Stimulated activated CD4-positive, alpha-beta T cell treated with anti-CD3 and anti-CD28 coated beads, Interleukin-12 subunit alpha, Interleukin-12 subunit beta, amount 100 ng/mL, for 48 hours (primary cell): ENCODE measurements at places on chromosomes 7 and 10.

GRCh38 chr10:93062514-93063143 lies 2.0 kb downstream of the CYP26C1 start:
- no peak for DNase-seq

DNA sequence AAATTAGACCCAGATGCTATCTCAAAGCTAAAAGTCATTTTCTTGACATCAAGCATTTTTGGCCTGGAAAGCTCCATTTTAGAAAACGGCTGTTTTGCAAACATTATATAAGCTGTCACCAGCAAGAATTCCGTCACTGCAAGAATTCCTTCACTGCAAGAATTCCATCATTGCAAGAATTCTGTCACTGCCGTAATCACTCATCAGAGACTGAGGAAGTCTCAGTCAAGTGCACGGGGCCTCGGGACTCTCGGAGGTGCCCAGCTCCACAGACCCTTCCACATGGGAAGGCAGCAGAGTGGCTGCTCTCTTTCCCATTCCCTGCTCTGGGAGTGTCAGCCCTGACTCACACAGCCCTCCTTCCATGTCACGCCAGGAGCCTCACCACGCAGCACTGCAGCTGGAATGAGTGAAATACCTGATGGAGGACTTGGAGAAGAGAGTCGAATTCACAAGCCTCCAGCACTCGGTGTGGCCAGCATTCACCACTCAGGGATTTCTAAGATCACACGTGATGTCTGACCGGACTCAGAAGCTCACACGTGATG lies 168.3 kb downstream of the PTPRN2 start:
- DNase-seq: no peak

DNA sequence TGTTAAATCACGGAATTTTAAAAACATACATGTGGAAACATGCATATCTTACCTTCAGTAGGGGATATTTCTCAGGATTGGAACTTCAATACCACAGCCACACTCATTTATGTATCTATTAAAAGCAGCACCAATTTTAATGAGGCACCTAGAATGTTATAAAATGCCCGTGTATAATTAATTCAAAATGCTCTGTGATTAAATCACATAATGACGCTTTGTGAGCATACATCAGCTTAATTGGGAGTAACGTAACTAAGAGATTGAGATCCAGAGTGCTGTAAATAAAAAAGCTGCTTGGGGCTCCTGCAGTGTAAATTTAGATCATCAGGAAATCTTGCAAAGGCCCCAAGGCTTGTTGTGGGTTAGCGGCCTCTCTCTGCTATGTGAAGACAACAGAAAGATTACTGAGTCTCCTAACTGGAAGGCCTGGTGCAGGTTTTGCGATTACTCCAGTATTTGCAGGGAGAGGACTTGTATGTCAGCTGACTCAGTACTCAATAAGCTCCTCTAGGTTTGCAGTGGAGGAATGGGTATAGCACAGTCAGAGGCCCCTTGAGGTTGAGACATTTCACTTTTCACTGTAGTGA lies 195.5 kb upstream of the PHYHIPL start:
- DNase-seq: no peak

DNA sequence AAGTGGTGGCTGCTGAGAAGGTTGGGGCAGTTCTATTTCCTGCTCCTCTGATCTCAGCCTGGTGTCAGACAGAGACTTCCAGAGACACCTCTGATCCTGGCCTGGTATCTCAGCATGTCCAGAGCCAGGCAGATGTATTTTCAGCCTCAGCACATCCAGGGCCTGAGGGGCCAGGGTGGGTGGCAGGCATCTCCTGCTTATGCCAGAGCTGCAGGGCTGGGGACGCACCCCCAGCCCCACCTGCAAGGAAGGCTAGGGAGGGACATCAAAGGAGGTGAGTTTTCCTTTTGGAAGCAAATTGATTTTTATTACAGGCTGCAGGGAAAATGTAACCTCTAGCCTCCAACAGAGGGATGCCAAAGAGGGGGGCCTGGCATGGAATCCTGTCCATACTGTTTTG lies 36.7 kb downstream of the CFAP46 start:
- no peak for DNase-seq

GRCh38 chr7:33411020-33411419 lies 281.7 kb downstream of the BBS9 start:
- DNase-seq: no peak

GRCh38 chr10:5544216-5544805 lies 19.6 kb downstream of the CALML3 start:
- DNase-seq: no peak

- DNase-seq: no peak
Measured at GRCh38 chr7:12633582-12633981, 53.9 kb upstream of the ARL4A start.

GRCh38 chr7:52992001-52992400 lies 43.4 kb upstream of the POM121L12 start:
- DNase-seq: no peak

- no peak for DNase-seq
Measured at GRCh38 chr10:29719281-29719675, 84.5 kb upstream of the SVIL start.

DNA sequence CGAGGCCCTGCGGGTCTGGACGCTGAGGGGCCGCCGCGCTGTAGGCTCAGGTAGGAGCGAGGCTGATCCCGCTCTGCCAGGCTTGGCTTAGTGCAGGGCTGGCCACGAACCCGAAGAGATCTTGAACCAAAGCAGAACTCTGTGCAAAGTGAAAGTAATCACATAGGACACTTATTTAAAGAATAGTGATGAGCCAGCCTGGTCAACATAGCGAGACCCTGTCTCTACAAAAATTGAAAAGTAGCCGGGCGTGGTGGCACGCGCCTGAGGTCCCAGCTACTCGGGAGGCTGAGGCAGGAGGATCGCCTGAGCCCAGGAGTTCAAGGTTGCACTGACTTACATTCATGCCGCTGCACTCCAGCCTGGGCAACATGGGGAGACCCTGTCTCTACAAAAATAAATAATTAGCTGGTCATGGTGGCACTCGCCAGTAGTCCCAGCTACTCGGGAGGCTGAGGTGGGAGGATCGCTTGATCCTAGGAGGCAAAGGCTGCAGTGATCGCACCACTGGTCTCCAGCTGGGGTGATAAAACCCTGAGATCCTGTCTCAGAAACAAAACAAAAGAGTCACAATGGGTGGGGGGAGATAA lies 541 bp downstream of the ZSCAN25 start:
- no peak for DNase-seq

DNA sequence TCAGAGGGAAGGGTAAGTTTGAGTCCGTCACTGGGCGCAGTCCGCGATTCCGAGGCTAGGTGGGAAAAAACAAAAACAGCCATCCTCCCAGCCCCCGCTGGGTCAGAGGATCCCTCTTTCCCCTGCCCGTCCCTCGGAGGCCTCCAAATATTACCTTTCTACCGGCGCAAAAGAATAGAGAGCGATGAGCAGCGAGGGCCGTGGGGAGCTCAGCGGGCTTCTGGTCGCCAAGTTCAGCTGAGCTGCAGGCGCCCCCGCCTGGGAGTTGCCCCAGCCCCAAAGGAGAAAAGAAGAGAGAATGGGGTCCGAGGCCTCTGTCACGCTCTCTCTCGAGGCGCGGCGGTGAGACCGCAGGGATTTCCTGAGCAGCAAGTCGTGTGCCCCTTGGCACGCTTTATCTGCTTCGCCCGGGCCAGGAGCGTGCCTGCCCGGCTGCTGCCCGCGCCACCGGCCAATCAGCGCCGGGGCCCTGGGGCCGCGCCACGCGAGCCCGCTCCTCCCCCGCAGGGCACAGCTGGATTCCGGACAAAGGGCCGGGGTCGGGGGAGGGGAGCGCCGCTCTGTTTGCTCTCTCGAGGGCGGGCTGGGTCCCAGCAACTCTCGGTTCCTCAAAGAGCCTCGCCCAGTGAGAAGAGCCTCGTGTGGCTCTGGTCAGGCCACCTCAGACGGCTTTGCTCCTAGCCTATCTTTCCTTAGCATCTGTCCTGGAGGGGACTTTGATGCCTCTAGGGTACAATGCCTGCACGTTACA lies at the start of gene NEUROG3:
Gene NEUROG3, minus strand, starts transcription at position 367 of the 751 bp plus-strand sequence. CDS start 379 bp downstream, outside the sequence.
- no peak for DNase-seq

- DNase-seq: no peak
Measured at GRCh38 chr7:142139597-142140400, 28.3 kb downstream of the MGAM2 start.

DNA sequence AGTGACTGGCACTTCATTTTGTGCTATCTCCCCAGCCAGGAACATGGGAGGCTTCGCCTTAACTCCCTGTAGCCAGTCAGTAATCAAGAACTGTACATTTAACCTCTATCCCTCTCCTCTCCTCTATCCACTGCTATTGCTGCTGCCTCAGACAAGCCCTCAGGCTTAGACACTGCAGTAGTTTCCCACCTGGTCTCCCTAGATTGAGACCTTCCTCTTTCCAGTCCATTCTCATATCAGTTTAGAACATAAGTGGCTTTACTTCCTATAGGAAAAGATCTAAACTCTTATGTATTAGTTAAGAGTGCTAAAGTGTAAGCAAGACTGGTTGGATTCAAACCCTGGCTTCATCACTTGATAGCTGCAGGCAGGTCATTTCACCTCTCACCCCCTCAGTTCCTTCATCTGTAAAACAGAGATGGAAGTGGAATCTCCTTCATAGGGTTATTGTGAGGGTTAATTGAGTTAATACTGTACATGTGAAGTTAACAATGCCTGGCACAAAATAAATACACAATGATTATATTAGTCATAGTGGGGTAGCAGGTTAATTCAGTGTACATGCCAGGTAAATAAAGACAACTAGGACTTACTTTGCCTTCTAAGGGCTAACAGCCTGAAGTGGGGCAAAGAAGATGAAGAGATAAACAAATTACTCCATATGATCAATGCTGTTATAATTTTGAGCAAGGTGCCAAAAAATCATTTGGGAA lies 76.1 kb downstream of the ZNF277 start:
- no peak for DNase-seq

DNA sequence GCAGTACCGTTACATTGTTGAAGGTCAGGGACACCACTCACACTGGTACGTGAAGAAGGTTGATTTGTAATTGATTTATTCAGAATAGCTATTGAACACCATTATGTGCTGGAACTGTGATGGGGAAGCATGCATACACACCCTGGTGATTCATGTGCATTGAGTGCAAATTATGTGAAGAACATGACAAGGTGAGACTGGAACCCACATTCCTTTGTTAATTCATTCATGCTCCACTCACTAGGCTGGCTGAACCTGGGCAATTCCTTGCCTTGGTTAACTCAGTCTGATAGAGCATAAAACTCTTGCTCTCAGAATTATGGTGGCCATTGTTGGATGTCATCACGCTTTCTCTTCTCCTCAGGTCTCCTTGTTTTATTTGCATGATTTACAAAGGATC lies 67.3 kb upstream of the TPK1 start:
- DNase-seq: no peak

GRCh38 chr7:148116829-148117403 lies 473.6 kb upstream of the C7orf33 start:
- no peak for DNase-seq

- peak; percentile 59 for DNase-seq
Measured at GRCh38 chr10:31759124-31759798, 169.4 kb downstream of the ARHGAP12 start.

DNA sequence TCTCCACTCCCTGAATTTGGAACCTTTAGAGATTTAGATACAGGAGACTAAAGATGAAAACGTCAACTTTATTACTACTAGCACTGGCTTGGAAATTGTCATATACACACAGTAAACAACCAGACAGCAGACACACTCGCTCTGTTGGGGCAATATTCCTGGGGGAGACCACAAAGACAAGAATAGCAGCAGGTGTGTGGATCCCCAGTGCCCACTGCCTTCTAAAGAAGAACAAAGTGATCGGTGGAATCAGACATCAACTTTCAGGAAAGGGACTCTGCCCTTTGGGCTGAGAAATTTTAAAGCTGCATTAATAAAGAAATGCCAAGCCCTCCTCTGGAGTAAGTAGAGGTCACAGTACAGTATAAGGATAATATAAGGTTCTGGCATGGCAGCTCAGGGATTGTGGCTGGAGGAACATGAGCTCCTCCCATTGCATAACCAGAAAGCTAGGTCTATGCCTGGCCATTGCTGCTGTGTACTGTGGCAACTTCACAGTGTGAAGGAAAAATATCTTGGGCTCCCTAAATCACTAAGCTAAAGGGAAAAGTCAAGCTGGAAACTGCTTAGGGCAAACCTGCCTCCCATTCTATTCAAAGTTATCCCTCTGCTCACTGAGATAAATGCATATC lies 57.1 kb upstream of the ANKRD1 start:
- DNase-seq: no peak

DNA sequence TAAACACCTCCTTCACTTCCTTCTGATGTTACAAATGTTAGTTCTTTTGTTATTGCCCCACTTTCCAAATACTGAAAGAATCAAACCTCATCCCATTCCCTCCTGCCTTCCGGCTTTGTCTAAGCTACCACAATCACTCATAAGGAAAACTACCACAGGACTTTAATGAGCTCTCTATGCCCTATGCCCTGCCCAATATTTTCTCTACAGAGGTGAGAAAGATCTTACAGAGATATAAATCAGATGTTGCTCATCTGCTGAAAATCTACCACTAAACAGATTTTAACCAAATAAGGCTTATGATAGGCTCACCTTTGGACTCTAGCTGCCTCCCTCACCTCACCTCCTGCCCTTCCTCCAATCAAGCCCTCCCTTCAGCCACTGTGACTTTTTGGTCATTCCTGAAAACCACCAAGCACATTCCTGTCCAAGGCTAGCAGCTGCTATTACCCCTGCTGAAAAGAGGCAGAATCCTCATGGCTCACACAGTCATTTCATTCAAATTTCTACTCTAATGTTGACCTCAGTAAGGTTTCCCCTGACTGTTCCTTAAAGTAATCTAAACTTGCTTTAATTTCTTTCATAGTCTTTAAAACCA lies 7.7 kb downstream of the ZNF33B start:
- DNase-seq: no peak

DNA sequence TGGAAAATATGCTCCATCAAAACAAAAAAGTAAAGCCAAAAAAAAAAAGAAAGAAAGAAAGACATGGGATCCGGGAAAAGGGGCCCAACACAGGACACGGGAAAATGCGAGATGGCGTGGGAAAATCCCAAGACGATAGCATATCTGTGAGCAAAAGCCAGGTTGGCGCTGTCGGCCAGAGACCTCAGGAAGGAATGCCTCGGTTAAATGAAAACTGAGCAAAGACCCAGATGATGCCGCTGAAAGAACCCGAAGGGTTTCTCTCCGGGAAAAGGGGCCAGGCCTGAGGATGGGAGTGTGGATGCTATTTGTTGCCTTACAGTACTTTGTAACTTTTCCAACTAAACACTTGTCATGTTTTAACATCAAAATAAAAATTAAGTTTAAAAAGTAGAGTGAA lies 49.5 kb upstream of the PPP2R2D start:
- no peak for DNase-seq

GRCh38 chr7:102079140-102080018 lies 207.3 kb upstream of the SH2B2 start:
- no peak for DNase-seq

- no peak for DNase-seq
Measured at GRCh38 chr10:12077580-12078180, 8.9 kb downstream of the DHTKD1 start.

GRCh38 chr7:3204526-3204925 lies 96.5 kb upstream of the SDK1 start:
- no peak for DNase-seq

GRCh38 chr7:138924501-138925225 lies 56.5 kb downstream of the KIAA1549 start:
- DNase-seq: no peak

- DNase-seq: no peak
Measured at GRCh38 chr7:151080067-151080521, 515 bp downstream of the FASTK start.
